ENCODE measurements at places on chromosomes 13 and 19.

- DNase-seq = no peak
Observed at GRCh38 chr19:40650749-40651305, 39.6 kb downstream of the NUMBL start.

DNA sequence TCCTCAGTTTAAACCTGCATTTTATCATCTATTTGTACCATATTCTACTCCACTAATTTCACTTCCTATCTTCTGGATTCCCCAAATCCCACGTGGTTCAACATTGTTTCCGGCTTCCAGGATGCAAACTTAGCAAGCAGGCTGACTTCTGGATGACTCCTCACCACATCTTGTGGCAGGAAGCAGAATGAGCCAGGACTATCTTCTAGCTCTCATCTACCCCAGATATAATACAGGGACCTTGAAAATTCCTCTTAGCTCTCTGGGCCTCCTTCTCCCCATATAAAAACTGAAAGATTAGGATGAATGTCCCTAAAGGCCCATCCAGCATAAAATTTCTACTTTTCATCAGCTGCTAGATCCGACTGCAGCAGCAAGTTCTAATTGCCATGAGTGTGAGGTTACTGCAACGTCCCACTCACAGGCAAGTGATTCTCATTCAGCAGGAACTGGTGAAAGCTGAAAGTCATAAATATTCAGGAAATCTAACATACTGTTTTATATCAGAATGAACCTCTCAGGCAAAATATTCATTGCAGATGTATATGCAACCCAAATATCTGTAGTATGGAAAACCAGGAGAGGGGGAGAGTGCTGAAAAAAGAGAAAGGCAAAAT is 93.4 kb downstream of the KCTD12 start:
- DNase-seq = no peak

GRCh38 chr19:33263325-33264023 is 37.8 kb upstream of the SLC7A10 start:
- DNase-seq = no peak

- no peak for DNase-seq
Observed at GRCh38 chr13:28753946-28754345, 35.2 kb upstream of the SLC46A3 start.

DNA sequence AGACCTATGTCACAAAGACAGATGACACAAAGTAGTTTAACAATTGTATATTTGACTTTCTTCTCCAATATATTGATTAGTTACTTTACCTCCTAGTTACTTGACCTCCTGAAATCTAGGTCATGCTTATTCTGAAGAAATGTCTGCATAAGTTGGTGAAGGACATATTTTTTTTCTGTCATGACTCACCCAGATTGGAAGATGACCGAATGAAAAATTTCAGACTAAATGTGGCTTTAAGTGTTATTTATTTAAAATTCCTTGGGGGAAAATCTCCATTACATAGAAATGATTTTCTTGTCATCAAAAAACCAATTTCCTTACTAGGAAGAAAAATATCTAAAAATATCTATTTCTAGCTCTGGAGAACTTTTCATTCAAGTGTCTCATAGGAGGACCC is 217.1 kb downstream of the POSTN start:
- DNase-seq = no peak

DNA sequence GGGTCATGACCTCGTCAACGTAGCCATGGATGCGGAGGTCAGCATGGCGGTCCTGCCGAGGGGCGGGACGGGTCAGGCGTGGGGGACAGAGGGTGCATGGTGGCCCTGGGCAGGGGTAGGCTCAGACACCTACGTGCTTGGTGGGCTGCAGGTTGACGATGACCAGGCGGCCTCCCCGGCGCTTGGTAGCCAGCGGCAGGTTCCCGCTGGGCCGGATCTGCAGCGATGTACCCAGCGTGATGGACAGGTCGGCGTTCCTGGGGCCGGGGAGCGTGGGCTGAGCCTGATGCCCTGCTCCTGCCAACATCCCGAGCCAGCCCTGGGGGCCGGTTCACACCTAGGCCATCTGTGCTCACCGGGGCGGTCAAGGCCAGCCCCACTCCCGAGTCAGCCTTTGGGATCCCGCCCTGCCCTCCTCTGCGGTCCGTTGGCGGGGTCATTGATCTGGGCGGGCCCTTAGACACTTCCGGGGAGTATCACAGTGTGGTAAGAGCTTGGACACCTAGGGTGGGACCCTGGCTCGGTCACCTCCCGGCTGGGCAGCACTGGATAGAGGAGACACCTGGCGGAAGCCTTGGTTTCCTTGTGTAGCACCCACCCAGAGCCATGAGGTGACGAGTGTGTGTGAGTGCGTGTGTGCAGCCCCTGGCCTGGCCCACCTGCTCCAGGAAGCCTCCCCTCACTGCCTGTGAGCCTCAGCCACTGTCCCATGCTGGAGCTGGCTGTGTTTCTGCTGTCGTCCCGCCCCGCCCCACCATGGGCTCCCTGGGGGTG is 7.3 kb downstream of the SIRT6 start:
- DNase-seq = no peak

- DNase-seq = no peak
Observed at GRCh38 chr19:14078411-14078810, 5.8 kb downstream of the MISP3 start.

- no peak for DNase-seq
Observed at GRCh38 chr13:99913167-99913566, 58.4 kb downstream of the ZIC5 start.

DNA sequence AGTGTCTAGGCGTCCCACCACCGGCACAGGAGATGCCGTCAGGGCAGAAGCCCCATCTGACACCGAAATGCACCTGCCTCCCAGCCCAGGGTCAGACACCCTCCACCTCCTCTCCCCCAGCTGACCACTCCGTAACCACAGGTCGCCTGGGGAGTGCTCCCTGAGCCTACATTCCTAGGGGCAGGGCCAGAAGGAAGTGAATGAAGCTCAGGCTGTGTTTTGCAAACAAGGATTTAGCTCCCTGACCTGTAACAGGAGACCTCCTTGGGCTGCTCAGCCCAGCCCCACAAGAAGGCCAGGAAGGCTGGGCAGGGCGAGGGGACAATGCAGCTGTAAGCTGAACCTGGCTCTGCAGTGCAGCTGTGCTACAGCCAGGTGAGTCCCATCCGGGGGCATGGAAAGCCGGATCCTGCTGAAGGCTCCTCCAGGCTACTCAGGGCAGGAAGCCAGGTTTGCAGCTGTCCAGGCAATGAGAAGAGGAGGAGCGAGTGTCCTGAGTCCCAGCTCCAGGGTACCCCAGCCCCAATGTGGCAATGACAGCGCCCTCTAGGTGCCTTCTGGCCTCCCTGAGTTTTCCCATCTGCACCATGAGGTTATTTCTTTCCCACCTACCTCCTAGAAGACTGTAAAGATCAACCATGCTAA is 42.1 kb downstream of the RHPN2 start:
- no peak for DNase-seq

DNA sequence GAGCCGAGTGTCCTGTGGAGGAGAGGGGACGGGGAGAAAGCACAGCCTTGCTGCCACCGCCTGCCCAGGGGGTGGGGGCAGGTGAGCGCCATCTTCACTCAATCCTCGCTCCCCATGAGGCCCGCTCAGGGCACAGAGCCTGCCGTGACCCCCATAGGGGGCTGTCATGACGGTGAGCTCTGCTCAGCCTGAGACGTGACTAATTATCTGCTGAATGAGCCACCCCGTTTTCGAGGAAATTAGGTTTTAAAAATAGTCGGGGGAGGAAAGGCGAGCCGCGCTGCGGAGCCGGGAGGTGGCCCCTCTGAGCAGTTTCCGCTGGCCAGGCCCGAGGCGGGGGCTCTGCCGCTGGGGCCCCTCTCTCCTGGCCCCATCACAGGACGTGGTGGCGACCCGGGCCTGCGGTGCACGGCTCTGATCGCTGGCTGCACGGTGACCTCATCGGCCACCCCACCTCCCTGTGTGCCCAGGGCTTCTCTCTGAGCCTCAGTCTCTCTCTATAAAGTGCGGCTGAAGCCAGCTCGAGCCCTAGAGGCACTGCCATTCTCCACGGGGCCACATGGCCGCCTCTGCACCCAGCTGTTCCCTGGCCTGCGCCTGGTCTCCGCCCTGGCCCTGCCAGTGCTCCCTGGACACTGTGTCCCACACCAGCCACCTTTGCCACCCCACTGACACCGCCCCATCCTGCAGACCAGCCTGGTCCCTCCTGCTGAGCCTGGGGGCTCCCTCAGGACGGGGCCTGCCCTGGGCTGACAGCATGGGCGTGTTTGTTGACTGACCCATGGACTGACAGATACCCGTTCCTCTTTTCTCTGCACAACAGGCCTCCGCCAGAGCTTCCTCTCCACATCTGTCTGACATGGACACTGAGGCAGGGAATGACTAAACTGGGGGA is 28.3 kb downstream of the PIP5K1C start:
- DNase-seq = no peak

Measured in NCI-H187 (cell line).